ENCODE measurements at places on chromosomes 6 and 20. TPM values are rescaled to one million over a fixed set of nuclear protein-coding genes. Genes with fewer than 3 reads are reported as not detected.

The NNAT gene
- total RNA-seq: 2.8 TPM

The FAM217B gene
- 6.9 TPM for total RNA-seq

The C20orf202 gene
- total RNA-seq: 0.09 TPM

The LRRC1 gene
- 8.3 TPM for total RNA-seq

The BFSP1 gene
- total RNA-seq: 3.5 TPM

The FRK gene
- total RNA-seq: 2.0 TPM

The GTSF1L gene
- not detected for total RNA-seq

The OGFR gene
- 31.0 TPM for total RNA-seq

The ABHD16A gene
- total RNA-seq: 27.1 TPM

The TFAP2D gene
- total RNA-seq: not detected

The BPIFB2 gene
- total RNA-seq: not detected

The MYBL2 gene
- 1.6 TPM for total RNA-seq

The OR2B6 gene
- total RNA-seq: not detected

The GPX5 gene
- not detected for total RNA-seq

The STMN3 gene
- total RNA-seq: 9.3 TPM

All from fibroblast of the aortic adventitia (primary cell).